ENCODE measurements at places on chromosomes 5 and 9.

DNA sequence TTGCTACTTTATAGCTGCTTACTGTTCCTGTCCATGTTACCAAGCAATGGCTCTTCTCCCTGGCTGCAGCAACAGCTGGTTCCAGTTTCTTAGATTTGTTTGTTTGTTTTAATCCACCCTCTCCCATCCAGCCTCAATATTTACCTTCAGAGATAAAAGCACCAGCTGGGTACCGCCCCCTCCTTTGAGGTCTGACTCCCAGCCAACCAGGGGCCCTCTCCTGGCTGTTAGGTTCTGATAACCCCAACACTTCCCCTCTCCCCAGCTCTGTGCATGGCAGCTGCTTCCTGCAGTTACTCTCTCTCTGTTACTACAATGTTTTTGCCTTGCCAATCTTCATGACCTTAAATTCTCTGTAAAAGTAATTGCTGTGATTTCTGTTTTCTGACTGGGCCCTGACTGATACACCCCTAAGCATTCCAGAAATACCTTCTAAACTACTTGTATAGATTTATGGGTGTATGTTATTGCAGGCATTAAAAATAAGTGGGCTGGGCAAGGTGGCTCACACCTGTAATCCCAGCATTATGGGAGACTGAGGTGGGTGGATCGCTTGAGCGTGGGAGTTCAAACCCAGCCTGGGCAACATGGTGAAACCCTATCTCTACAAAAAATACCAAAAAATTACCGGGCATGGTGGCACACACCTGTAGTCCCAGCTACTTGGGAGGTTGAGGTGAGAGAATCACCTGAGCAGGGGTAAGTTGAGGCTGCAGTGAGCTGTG, 2.6 kb upstream of the GCNT1 start:
- DNase-seq, result peak; percentile 34

DNA sequence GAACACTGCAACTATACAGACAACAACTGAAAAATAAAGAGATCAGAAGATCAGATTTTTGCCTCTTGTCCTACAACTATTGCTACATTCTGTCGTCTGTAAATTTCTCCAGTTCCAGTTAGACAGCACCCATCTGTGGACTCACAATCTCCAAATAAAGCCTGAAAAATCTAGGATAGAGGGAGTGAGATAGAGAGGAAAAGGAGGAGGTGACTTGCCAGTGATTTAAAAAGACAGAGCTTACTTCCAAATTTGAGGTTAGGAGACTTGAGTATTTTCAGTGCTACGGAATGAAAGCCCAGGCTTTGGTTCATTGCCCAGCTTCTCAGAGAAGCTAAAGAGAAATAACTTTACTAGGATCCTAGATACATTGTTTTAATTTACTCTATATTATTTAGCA, 63.6 kb downstream of the PTCD2 start:
- no peak for DNase-seq

GRCh38 chr9:91710158-91710557, 239.9 kb downstream of the ROR2 start:
- no peak for DNase-seq

DNA sequence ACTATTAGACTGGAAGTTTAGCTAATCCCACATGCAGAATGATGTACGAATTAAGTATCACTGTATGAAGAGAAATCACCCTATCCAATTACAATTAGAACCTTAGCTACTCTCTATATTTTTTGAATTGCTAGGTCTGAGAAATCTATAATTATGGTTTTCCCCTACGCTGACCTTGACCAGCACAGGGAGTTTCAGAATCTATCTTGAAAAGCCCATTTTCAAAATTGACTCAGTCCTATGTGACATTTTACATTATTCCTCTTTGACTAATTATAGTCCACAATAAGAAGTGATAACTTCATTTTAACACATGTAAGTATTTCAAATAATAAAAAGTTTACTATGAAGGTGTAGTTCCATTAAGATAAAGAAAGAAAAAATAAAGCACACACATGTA, 21.5 kb downstream of the NUDT12 start:
- no peak for DNase-seq

DNA sequence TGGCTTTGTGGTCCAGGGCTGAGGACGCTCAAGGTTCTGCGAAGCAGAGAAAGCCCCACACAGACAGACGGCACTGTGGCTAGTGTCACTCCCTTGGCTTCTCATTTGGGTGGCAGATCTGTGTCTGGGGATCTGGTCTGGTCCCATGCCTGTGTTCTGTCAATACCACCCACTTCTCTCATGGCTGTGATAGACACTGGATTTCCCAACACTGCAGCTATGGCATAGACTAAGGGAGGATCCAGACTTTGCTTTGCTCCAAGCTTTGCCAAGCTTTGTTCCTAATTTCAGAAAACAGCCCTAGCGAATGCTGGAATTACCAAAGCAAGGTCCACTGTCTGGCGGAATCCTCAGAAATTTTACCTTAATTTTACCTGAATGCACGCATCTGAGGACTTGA, 62.1 kb downstream of the GADD45G start:
- no peak for DNase-seq

DNA sequence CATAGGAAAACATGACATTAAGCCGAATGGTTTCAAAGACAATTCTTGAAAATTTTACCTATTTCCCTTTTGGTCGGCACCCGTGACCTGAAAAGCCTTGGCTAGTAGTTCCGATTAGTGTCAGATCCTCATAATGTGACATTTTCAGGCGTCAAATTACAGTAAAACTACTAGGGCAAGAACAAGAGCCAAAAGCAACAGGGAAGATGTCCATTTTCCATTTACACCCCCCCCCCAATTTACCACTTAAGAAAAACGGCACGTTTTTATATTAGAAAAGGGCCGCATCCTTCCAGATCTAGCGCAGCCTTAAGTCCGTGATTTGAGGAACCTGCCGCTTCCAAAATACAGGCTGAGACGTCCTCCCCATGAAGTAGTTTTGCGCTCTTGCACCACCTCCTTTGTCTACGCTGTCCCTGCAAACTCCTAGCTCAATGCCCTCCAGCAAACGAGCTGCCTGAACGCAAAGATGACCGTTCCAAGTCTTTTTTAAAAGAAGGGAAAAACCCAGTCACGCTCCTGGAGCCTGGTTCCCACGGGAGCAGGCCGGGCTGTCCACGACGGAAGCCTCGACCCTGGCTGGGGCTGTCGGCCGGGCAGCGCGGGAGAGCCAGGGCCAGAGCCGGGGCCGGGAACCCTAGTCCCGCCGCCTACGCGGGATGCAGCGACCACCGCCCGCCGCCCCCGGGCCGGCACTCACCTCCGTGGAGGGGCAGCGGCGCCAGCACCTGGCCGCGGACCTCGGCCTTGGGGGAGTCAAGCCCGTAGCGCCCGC, 616 bp downstream of the RNF130 start:
- peak; percentile 19 for DNase-seq

- DNase-seq, result no peak
Measured at GRCh38 chr5:39024884-39025283, 49.3 kb downstream of the RICTOR start.

DNA sequence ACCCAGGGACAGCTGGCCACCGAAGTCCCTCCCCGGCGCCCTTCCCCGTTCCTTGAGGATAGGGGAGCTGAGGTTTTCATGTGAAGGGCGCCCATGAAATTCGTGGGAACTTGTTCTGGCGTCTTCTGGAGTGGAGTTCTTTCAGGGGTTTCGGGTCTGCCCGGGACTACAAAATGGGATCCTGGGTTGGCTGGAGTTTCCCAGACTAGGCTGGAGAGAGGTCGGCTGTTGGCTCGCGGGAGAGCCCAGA, 3.6 kb upstream of the RGMB start:
- DNase-seq, result no peak

- no peak for DNase-seq
Measured at GRCh38 chr5:109313127-109313526, 96.6 kb downstream of the PJA2 start.

GRCh38 chr5:123673107-123673506, 161.1 kb downstream of the CSNK1G3 start:
- DNase-seq, result no peak
